ENCODE measurements at places on chromosomes 2 and 18. TPM values are rescaled to one million over a fixed set of nuclear protein-coding genes. Genes with fewer than 3 reads are reported as not detected.

- DNase-seq, result no peak
Measured at GRCh38 chr2:189175869-189176433, 3.6 kb downstream of the COL5A2 start.

DNA sequence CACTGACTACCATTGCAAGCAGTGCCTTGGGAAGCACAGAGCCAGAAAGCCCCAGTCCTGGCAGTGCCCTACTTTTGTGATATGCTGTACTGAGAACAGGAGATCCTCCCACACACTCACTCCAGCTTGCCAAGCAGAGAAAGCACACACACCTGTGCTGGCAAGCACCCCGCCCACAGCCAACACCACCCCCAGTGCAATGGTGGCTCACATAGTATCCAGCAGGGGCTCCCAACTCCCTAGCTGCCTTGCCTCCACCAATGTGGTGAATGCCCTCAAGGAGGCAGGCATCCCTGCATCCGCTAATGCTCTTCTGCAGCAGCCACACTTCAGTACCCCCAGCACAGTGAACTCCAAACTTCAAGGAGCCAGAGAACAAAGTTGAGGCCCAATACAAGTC lies 1655.8 kb downstream of the SUCLG1 start:
- DNase-seq, result no peak

- DNase-seq, result no peak
Measured at GRCh38 chr18:76441668-76442412, 53.2 kb downstream of the ZNF516 start.

DNA sequence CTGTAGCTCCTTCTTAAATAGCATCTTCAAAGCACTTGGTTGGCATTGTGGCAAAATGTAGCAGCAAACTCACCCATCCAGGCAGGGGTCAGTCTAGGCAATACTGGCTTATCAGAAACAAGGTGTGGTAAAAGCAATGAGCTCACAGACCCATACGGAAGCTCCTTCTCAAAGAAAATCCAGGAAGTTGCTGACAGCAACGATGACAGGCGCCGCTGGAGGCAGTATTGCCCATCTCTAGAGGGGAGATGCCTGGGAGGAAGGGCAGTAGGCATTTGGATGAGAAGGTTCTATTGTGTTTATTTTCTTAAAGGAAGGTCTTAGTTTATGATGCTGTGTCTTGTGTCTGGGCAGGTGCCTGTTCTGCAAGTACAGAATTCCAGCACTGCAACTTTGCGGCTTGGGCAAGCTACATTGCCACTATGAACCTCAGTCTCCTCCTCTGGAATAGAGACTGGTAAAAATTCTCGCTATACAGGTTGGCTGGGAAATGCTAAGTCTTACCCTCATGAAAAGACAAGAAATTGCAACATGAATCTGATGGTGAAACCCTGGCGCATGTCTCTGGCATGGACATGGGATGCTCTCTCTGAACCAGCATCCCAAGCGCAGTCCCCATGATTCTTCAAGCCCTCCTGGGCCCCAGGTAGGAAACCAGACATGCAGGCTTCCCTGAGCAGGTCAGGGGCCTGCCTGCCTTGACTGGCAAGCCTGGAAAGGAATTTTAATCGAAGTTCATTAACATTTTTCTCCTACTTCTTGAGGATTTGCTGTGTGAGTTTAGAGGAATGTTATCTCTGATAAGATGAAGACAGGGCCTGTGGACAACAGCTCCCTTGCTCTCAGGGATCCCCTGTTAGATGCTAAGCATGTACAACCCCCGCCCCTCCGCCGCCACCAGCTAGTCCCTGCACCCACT lies 156.0 kb downstream of the TFCP2L1 start:
- DNase-seq, result peak; percentile 37

DNA sequence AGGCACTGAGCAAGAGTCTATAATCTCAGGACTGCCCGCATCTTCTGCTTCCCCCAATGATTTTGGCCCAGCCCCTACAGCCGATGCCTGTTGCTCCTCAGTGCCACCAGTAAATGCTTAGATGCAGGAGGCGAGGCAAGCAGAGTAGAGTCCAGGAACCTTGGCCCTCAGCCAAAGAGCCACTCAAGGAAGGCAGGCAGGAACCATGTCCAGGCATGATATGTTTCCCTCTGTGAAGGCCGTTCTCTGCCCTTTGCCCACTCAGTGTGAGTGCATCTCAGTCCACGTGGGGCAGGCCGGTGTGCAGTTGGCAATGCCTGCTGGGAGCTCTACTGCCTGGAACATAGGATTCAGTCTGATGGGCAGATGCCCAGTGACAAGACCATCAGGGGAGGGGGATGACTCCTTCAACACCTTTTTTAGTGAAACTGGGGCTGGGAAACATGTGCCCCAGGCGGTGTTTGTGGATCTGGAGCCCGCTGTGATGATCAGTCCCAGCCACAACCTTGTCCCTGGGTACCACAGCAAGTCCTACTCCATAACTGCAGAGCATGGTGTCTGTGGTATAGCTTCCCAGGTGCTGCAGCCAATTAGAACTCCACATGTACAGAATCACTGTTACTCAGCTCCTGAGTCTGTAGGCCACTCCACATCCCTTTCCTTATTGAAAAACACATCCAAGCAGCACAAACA lies 9.7 kb upstream of the DNAJB2 start:
- no peak for DNase-seq

- DNase-seq, result peak; percentile 39
Measured at GRCh38 chr2:231297108-231297908, 98.2 kb upstream of the B3GNT7 start.

- DNase-seq, result no peak
Measured at GRCh38 chr2:217838409-217838831, 164.4 kb downstream of the TNS1 start.

GRCh38 chr2:42795841-42796301 lies 3.5 kb upstream of the HAAO start:
- DNase-seq, result no peak

DNA sequence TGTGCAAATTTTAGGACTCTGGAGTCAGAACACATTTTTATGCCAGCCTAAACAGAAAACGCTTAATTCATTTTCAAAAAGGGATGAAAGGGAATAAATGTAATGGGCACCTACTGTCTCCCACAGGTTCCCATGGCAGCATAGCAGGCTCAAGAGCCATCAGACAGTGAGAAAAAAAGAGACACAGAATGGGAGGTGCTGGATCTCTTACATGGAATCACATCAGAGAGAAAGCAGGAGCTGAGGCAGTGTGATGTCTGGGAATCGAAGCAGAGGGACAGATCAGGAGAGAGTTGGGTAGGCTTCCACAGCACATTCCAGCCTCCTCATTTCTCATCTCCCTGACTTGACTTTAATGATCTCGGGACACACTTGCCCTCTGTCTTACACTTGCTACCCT lies 684.3 kb downstream of the KCNJ3 start:
- DNase-seq, result no peak

GRCh38 chr2:150409196-150409595 lies 78.3 kb downstream of the RND3 start:
- no peak for DNase-seq

OTX1 gene
- not detected for total RNA-seq

C1QL2 gene
- total RNA-seq, result not detected

ANKRD30B gene
- total RNA-seq, result not detected

Measured in activated naive CD8-positive, alpha-beta T cell treated with anti-CD3 and anti-CD28 coated beads, Interleukin-2, amount 10 ng/mL, durations not matched to agents 7 days and 5 days (primary cell).